ENCODE measurements at places on chromosomes 3 and 15.
A peak's percentile ranks its signal among the peaks of the same experiment; 100 is the strongest.

DNA sequence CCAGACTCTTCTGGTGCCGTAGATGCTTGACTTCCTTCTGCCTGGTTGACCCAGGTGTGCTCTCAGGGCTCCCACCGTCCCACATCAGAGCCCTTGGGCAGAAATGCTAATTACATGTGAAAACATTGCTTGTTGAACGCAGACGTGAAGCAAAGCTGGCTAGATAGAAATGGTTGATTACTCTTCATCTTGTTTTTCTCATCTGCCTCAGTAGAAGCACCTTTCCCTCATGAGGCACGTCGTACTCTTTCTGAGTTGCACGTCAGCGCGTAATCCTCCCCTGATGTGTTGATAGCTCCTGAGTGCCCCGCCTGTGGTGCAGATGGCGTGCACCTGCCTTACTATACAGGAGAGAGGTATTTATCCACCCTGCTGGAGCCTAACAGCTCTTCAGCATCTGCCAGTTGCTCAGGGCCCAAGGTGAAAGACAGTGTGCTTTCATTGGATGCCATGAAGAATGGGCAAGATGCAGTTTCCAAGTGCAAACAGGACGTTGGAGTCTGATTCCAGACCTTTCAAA, 18.1 kb downstream of the MAP6D1 start:
- peak; percentile 31 for DNase-seq

DNA sequence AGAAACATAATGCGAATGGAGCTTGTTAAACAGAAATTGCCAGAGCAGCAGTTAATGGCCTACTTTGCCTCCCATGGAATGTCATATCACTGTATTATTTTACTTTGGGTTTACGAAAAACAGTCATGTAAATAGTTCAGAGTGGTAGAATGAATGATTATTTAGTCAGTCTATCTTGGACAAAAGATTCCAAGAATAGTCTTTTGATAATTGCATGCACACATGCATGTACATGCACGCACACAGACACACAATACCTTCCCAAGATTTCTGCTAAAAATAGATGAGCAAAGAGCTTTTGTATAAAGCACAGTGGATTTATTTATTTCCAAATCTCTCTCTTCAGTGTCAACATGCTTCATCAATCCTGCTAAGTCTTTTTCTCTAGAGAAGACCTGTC, 800.7 kb downstream of the DIPK2A start:
- DNase-seq = no peak

- DNase-seq = no peak
Measured at GRCh38 chr3:98555025-98555379, 23.2 kb downstream of the GPR15 start.

GRCh38 chr3:194093842-194094241, 42.1 kb upstream of the HES1 start:
- DNase-seq = no peak

DNA sequence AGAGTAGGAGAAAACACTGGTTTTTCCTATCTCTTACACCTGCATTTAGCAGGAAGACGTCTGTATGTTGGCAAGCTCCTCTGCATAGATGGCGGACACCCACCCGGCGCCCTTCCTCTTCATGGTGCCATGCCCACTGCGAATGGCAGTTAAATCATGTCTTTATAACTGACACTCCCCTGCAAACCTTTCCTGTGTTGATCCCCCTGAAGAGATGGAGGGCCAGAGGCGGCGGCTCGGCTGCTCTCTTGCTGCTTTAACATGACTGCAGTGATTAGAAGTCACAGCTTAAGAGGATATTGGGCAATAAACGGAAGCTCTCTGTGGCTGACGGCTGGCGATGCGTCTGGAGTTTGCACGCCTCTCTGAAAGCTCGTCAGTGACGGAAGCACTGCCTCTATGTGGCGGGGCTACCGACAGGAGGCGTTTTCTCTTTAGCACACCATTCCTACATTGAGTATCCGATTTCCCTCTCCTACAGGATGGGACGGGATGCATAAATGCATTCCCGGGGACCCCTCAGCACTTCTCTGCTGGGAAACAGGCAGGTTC, 25.5 kb upstream of the SNRPA1 start:
- no peak for DNase-seq

GRCh38 chr15:36844534-36844998, 255.8 kb downstream of the MEIS2 start:
- DNase-seq = peak; percentile 63

- peak; percentile 86 for DNase-seq
Measured at GRCh38 chr3:111070772-111071256, 802 bp upstream of the NECTIN3 start.

GRCh38 chr3:39191111-39191510, 1.3 kb downstream of the XIRP1 start:
- DNase-seq = peak; percentile 4

DNA sequence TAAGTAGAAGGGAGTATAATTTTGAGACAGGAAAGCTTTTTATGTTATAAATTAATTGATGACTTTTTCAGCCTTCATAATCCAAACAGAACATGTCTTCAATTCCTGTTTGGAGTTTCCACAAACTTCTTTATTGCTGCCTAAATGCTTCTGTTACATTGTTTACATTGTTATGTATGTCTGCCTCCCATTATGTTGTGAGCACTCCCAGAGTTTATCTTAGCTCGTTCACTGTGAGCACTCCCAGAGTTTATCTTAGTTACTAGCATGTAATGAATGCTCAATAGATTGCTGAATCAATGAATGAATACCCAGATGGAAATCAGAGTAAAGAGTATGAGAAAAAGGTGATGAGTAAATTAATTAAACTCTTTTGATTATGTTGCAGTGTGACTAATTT, 1178.0 kb downstream of the ROBO1 start:
- peak; percentile 1 for DNase-seq

- DNase-seq = no peak
Measured at GRCh38 chr15:27414168-27414870, 443.3 kb downstream of the GABRG3 start.

DNA sequence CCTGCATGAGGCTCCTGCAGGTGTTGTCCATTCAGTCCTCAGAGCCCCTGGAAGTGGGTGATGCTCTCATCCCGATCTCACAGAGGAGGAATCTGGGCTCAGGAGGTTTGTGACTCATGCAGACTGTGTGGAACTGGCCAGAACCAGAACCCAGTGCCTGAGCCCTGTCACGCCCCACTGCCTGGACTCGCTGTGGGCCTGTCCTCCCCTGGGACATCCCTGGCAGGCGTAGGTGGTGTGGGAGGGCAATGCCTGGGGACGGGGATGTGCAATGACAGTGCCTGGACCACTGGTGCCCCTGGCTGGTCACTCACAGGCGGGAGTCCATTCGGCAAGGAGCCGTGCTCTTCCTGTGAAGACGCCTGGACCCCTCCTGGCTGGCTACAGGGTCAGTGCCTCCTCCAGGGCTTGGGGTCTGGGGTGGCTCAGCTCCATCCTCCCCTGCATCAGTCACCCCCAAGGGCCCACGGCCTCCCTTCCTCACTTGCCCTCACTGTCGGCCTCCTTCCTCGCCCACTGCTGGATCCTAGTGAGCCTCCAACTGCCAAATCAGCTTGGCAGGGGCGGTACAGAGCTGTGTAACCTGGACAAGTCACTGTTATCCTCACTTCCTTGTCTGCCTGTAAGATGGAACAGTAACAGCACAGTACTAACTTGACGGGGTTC, 14.9 kb downstream of the PSTPIP1 start:
- DNase-seq = peak; percentile 54

GRCh38 chr3:46492890-46493547, 4.8 kb upstream of the RTP3 start:
- no peak for DNase-seq

- no peak for DNase-seq
Measured at GRCh38 chr3:124607163-124607562, 123.1 kb upstream of the UMPS start.

- DNase-seq = no peak
Measured at GRCh38 chr3:139534992-139535879, 4.3 kb downstream of the RBP1 start.

DNA sequence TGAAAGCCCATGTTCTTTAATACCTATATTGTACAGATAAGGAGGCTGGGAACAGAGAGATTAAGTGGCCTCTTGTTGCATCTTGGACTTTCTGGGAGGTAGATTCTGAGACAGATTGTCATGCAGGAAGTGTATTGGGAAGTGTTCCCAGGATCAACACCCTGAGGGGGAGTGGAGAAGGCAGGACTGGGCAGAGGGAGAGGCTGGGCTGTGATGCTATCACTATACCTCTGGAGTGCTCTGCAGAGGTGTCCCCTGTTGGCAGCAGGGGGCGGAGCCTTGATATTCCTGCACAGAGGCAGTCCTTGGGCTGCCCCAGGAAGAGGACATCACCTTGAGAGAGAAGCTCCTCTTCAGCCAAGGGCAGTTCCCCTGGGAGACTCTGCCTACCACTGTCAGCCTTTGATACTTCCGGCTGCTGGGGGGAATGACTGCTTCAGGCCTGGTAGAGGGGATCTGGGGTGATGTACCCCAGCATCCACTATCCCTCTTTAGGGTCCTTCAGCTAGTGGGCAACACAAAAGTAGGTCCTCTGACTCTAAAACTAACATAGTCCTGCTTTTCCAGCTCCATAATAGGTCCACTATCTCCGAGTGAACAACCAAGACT, 97.4 kb upstream of the RNU6-1 start:
- peak; percentile 13 for DNase-seq

DNA sequence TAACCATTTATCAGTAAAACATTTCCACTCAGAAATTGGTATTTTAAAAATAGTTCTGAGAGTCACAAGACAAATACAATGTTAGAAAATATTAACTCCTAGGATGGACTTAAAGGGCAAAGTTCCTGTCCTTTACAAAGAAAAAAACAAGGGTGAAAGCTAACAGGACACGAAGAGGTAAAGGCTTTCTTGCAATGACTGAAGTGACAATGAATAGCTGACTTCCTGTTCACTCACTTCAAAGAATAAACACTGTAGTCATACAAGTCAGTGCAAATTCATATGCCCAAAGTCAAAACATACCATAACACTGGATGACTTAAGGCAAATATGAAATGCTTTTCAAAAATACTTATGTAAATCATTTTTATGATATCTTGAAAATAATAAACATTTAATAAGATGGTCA, 1389.8 kb upstream of the ALCAM start:
- peak; percentile 39 for DNase-seq

DNA sequence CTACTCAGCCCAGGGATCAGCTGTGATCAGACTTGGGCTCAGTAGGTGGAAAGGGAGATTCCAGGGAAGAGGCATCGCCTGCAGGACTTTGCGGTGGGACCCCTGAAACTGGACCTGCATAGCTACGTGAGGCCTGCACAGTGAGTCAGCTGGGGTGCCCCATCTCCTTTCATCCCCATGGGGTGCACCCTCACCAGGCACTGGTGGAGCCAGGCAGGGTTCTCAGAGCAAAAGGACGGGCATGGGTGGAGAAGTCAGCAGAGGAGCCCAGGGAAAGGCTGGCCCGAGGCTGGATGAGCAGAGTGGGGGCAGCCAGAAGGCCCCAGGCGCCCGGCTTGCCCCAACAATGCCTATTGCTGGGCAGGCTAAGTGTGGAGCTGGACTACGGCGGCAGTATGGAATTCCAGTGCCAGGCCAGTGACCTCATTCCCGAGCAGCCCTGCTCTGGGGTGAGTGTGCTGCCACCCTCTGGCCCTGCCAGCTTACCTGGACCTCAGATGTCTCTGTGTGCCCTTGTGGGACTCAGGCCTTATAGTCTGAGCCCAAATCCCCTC, 19.7 kb downstream of the ACAA1 start:
- DNase-seq = peak; percentile 6

GRCh38 chr15:98723195-98723594, 74.9 kb downstream of the IGF1R start:
- DNase-seq = no peak

All from DMS53 (cell line).